GM12878 (cell line): ENCODE measurements at places on chromosomes 6 and 20. TPM values are rescaled to one million over a fixed set of nuclear protein-coding genes. Genes with fewer than 3 reads are reported as not detected.

CRISP3 gene
- total RNA-seq = not detected in 2 replicates

EYS gene
- not detected in 2 replicates for total RNA-seq

GRCh38 chr6:82785206-82785605 lies 280.4 kb downstream of the UBE3D start:
- no peak for DNase-seq
- H3K4me1 ChIP-seq = no peaks in the 10 kb centered on the region
- H3K36me3 ChIP-seq = no peaks in the 10 kb centered on the region

DNA sequence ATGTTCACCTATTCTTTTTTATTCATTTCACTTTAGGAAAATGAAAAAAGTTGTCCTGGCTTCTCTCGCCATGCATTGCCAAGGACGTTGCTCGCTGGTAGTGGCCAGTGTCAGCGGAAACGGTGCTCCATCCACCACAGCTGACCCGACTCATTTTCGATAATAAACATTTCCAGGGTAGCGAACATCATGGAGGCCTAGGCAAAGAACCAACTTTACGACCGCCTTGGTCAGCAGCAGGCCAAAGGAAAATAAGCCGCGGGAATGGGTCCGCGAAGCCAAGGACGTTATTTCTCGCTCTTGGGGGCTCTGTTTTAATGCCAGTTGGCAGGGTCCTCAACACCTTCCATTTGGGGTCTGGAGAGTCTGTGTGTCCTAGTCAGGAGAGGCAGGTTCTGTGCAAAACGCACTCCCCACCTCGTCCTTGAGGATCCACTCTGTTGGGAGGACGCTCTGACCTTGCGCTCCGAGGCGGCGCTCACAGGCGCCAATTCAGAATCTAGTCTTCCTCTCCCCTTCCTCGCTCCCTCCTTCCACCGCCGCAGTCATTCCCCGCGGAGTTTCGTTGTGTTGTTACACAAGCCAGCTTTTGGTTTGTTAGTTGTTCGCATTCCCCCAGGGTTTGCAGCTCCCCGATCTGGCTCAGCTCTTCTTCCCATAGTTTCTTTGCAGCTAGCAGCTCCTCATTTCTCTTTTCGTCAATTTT lies 4.1 kb upstream of the PAX1 start:
- H3K4me3 ChIP-seq = no peak overlapping the region
- no peak overlapping the region for H3K27ac ChIP-seq
- no peaks in the 10 kb centered on the region for H3K4me1 ChIP-seq
- DNase-seq = no peak
- H3K27me3 ChIP-seq = peaks cover 16% of the 10 kb centered on the region
- no peaks in the 10 kb centered on the region for H3K36me3 ChIP-seq

DNA sequence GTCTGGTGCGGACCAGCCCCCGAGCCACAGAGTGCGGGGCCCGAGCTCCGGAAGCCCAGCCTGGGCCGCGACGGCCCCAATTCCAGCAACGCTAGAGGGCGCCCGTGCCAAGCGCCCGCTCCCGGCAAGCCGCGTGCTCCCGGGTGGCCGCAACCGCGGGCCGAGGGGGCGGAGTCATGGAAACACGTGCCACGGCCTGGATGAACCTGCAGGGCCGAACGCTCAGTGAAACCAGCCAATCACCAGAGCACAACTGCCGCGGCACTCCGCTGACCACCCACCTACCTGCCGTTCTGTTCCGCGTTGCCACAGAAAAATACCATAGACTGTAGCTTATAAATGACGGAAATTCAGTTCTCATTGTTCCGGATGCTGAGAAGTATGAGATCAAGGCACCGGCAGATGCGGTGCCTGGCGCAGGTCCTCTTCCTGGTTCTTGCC lies 85.7 kb upstream of the FOXC1 start:
- H3K4me1 ChIP-seq = peaks cover 7% of the 10 kb centered on the region
- no peak for DNase-seq
- no peak overlapping the region for H3K27ac ChIP-seq
- H3K27me3 ChIP-seq = no peaks in the 10 kb centered on the region

- DNase-seq = no peak
- H3K4me1 ChIP-seq = no peaks in the 10 kb centered on the region
- H3K4me3 ChIP-seq = no peak overlapping the region
- peaks cover 1% of the 10 kb centered on the region for H3K36me3 ChIP-seq
- H3K27me3 ChIP-seq = no peaks in the 10 kb centered on the region
- H3K27ac ChIP-seq = no peak overlapping the region
These were observed 107.8 kb downstream of the RNGTT start for GRCh38 chr6:88855541-88856147.

- no peaks in the 10 kb centered on the region for H3K36me3 ChIP-seq
- DNase-seq = no peak
- H3K27me3 ChIP-seq = no peaks in the 10 kb centered on the region; the same call in none of the 2 replicates
- H3K4me3 ChIP-seq = no peak overlapping the region
- H3K4me1 ChIP-seq = no peaks in the 10 kb centered on the region
These were observed 270.5 kb upstream of the SUPT3H start for GRCh38 chr6:45648262-45648620.

DNA sequence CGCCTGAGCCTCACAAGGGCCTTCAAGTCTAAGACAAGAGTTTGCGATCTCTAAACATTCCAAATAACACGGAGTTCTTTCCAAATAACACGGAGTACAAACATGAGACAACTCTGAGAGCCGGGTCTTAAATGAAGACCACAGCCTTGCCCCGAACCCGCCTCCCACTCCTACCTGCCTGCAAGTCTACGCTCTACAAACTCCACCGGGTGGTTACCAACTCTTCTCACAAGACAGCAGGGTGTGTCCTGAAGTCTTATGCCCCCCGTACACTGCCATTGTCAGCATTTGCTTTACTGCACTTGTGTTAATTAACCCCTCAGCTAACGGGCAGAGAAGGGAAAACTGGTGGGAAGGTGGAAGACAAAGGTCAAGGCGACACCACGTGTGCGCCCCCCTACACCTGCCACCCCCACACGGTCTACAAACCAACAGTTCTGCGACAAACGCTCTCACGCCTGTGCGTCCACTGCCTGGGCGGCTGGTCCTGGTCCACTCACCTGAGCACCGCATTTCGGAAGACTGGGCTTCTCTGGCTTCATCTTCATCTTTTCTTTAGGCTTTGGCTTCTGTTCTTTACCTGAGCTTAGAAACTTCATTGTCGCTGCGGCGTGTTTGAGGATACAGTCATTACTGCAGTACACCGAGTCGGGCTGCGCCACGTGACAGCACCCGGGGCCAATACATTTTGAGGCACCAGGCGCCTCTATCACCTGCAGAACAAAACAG lies 19.5 kb downstream of the DIDO1 start:
- peaks cover 51% of the 10 kb centered on the region for H3K36me3 ChIP-seq
- DNase-seq = no peak
- no peaks in the 10 kb centered on the region for H3K27me3 ChIP-seq
- H3K27ac ChIP-seq = no peak overlapping the region

DNA sequence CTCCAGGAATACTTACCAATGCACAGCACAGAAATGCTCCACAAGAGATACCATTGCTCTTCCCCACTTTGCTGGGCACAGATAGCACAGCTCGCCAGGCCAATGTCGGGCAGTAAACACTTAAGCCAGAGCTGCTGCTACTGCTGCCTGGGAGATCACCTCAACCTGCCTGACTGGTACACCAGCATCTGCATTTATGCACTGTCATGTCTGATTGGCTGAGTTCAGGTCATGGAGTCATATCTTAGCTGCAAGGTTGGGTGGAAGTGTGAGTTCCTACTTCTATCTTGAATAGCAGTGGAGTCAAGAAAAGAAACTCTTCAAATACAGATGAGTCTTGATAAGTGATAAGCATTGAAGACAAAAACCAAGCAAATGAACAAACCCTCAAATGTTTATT lies 10.9 kb upstream of the ADGRF4 start:
- no peak for DNase-seq
- no peaks in the 10 kb centered on the region for H3K4me1 ChIP-seq
- H3K4me3 ChIP-seq = no peak overlapping the region
- H3K27ac ChIP-seq = no peak overlapping the region

CLPSL2 gene
- total RNA-seq = 1.2 and 1.3 TPM in 2 replicates

DNA sequence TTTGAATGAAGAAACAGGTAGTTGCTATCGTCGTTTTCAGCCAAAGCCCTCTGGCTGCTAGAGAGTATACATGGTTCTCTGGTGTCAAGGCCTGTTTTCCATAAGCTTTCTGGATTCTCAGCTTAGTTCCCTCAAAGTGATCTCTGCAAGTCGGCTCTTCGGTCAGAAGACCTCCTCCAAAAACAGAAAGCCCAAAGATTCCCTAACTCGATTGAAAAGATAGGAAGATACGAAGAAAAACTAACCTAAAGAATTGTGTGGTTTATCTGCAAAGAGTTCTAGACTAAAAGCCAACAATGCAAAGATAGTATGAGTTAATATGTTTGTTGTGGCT lies 545 bp upstream of the ASCC3 start:
- no peaks in the 10 kb centered on the region for H3K36me3 ChIP-seq
- no peak for DNase-seq
- H3K27me3 ChIP-seq = no peaks in the 10 kb centered on the region
- no peaks in the 10 kb centered on the region for H3K4me1 ChIP-seq

TRIM10 gene
- not detected in 2 replicates for total RNA-seq

- H3K4me3 ChIP-seq = no peak overlapping the region
- no peaks in the 10 kb centered on the region for H3K27me3 ChIP-seq
- no peaks in the 10 kb centered on the region for H3K4me1 ChIP-seq
- H3K27ac ChIP-seq = no peak overlapping the region
These were observed 18.0 kb downstream of the PEX7 start for GRCh38 chr6:136840276-136841001.

CDSN gene
- total RNA-seq = not detected in 2 replicates

PTPN1 gene
- total RNA-seq = 72.8 and 74.7 TPM in 2 replicates

PPP1R16B gene
- total RNA-seq = 89.9 and 90.2 TPM in 2 replicates

- H3K36me3 ChIP-seq = no peaks in the 10 kb centered on the region
- peak overlapping the region; percentile 69 for H3K4me3 ChIP-seq
- DNase-seq = peak; percentile 43
These were observed 18.8 kb upstream of the BTN3A3 start for GRCh38 chr6:26421259-26422144.

DNA sequence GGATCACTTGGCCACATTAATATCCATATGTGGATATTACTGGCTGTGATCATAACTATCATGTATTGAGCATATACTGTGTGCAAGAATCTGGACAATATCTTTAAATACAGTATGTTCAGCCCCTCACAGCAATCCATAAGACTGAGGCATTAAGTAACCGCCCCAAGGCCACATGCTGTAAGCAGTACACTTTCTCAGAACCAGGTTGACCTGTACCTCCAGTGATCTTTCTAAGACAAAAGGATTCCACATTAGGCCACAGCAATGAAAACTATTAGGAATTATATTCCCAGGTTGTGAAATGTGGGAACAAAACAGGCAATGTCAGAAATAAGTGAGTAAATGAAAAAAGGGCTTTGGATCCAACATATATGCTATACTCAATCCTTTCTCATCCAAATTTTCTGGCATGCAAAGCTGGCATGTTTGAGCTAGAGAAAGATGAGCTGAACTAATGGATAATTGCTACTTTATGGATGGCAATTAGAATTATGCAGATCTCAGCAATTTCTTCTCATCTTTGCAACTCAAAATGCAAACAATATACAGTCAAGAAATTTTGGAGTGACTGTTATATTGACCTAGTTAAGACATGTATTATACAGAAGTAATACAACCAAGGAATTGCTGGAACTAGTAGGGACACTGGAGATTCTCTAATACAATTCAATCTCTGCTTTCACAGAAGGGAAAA lies 86.9 kb downstream of the KIF6 start:
- DNase-seq = no peak
- no peak overlapping the region for H3K27ac ChIP-seq
- H3K4me1 ChIP-seq = no peaks in the 10 kb centered on the region
